Activated CD8-positive, alpha-beta memory T cell treated with anti-CD3 and anti-CD28 coated beads, Interleukin-2, amount 10 ng/mL, durations not matched to agents 7 days and 5 days (primary cell): ENCODE measurements at places on chromosomes 6 and 20. TPM values are rescaled to one million over a fixed set of nuclear protein-coding genes. Genes with fewer than 3 reads are reported as not detected.
A peak's percentile ranks its signal among the peaks of the same experiment; 100 is the strongest.

DNA sequence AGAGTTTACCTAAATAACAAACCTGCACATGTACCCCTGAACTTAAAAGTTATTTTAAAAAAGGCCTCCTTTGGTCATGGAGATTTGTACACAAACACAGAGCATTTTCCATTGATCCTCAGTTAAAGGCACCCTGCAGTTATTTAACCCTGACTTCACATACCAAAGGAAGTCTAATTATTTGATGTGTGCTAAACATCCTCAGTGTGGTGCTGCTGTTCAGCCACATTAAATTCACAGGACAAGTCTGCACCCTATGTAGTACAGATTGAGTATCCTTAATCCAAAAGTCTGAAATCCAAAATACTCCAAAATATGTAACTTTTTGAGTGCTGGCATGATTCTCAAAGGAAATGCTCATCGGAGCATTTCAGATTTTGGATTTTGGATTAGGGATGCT, 21.4 kb downstream of the KCNQ5 start:
- no peak for DNase-seq

Gene MOCS1
- not detected for total RNA-seq

Gene PPARD
- total RNA-seq, result 16.4 TPM

DNA sequence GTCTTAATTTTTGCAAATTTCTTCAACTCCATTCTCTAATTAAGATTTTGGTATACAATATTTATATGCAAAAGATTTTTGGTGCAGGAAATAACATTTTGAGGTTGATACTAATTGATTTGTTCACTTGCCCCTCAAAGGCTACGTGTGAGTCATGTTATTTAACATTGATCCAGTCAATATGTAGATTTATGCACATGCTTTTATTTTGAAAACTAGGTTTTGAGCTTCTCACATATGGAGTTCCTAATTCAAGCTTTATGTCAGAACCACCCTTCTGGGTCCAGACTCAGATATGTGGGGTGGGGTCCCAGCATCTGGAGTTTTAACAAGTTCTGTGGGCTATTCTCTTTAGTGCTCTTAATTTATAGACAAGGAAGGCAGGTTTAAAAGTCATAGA, 13.8 kb downstream of the UTRN start:
- no peak for DNase-seq

DNA sequence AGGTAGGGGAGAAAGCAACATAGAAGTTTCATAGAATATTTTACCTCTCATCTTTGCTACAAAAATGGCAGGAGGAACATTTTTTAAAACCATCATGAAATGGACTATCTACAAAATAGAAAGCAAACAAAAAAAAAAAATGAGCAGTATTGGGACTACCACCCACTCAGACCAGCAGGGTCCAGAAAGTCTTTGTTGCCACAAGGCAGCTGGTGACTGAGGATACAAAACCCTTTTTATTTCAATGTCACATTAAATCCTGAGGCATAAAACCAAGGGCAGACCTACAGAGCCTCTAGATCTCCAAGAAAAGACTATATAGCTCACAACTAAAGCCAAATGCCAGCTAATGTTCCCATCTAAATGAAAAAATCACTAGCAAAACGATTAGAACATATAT, 282.2 kb downstream of the PTPRK start:
- no peak for DNase-seq

- no peak for DNase-seq
These were observed 210.4 kb downstream of the ALDH8A1 start for GRCh38 chr6:134739299-134740026.

DNA sequence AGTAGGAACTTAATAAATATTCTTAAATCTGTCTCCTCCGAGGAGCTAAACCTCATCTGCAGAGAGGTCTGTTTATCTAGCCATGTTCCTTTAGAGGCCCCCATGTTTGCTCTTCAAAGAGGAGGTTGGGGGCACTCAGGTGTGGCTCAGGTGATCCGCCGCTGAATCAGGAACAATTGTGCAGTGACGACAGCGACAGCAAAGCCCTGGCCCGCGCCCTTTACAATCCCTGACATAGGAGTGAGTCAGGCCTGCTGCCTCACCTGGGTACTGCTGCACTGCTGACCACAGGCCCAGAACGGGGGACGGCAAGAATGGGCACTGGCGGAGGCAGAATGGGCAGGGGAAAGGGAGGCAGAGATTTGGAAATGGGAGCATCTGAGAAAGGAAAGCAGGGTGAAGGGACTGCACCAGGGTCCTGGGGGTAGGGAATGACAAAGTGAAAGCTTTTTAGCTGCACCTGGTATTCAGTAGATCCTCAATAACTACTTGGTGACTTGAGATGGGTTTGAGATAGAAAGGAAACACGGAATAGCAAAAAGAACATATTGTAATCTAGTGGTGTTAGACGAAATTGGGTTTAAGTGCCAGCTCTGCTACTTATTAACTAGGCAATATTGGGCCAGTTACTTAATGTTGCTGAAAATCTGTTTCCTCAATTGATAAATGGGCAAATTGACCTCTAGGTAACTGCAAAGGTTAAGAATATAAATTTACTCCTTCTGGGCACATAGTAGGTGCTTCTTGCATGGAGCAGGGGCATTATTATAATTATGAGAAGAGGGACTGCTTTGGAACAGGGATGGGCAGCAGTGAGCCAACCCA, 5.4 kb upstream of the IER3 start:
- DNase-seq, result no peak

DNA sequence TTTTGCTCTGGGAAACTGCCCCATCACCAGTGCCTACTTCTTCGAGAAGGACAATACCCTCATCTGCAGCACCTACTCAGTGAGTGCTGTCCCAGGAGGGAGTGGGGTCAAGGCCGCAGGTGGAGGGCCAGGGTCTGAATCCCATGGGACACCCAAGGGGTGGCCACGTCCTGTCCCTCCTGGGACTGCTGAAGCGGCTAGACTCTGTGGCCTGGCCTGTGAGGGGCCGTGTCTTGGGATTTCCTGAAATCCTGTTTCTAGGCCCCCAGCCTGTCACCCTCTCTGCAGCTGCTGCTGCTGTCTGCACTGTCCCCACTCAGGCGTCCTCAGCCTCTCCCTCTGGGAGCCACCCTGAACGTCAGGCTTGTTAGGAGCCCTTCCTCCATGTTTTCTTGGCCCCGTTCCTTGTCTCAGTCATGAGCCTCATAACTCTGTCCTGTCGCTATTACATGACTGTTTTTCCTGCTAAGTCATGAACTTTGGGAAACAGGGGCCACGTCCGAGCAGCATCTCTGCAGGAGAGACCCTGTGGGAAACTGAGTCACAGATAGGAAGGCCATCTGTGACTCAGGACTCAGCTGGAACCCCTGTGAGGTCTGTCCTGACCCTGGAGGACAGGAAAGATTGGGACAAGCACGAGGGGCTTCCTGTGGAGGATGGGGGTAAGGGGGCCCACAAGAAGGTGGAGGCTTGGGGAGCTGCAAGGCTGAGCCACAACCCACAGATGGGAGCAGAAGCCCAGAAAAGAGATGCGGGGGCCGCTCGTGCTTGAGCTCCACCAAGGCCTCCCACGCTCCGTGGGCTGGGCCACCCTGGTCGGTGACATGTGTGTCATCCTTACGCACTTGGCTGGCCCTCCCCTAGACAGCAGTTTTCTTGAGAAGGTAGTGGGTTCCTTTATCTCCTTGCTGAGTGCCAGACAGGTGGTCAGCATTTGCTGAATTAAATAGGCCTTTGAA, 49.9 kb downstream of the EFCAB8 start:
- no peak for DNase-seq

DNA sequence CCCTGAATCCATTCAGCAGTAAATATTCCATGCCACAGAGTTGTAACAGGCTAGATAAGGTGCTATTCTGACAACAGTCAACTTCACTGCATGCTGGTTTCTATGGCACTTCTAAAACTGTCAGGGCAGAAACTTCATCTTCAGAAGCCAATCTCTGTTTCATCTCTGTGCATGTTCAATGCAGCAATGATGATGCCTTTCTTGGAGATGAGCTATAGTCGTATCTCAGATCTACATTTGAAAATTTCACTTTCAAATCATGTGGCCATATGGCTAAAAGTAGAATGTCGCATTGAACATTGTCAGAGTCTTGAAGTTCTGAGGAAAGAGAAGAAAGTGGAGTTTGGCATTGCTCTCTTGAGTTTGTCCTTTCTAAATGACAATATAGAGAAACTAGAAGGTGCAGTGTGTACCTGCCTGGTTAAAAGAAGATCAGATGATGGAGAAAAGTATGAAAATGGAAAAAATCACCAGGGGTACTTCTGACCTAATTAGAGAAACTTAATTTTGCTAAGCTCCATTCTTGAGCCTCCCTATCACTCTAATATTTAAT, 49.0 kb upstream of the VSTM2L start:
- no peak for DNase-seq

Gene STX11
- 29.0 TPM for total RNA-seq

Gene ZNF341
- total RNA-seq, result 7.4 TPM

Gene ZBP1
- total RNA-seq, result 22.9 TPM

- peak; percentile 48 for DNase-seq
These were observed 546.6 kb downstream of the CD83 start for GRCh38 chr6:14664112-14664601.

- DNase-seq, result no peak
These were observed 663.9 kb downstream of the PRKN start for GRCh38 chr6:162063666-162064065.

- DNase-seq, result peak; percentile 66
These were observed 50.2 kb downstream of the HDAC2 start for GRCh38 chr6:113920663-113921267.

- DNase-seq, result no peak
These were observed 242.5 kb downstream of the TTLL2 start for GRCh38 chr6:167567142-167568033.

- DNase-seq, result no peak
These were observed 295.5 kb upstream of the FLRT3 start for GRCh38 chr20:14632906-14633305.

DNA sequence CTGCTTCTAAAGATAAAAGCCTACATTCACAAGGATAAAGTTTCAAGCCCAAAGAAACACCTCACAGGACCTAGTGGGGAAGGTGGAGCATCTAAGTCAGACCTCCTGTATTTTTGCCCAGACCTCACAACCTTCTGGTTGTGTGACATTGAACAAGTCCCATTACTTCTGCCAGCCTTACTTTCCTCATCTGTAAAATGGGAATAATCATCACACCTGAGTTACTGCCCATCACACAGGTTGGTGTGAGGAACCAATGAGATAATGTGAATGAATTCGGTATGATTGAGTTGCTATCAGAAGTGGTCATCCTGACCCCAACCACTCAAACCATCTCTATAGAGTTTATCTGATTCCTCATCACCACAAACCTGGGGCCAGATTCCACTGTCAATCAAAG, 11.1 kb upstream of the SLC22A23 start:
- DNase-seq, result no peak

DNA sequence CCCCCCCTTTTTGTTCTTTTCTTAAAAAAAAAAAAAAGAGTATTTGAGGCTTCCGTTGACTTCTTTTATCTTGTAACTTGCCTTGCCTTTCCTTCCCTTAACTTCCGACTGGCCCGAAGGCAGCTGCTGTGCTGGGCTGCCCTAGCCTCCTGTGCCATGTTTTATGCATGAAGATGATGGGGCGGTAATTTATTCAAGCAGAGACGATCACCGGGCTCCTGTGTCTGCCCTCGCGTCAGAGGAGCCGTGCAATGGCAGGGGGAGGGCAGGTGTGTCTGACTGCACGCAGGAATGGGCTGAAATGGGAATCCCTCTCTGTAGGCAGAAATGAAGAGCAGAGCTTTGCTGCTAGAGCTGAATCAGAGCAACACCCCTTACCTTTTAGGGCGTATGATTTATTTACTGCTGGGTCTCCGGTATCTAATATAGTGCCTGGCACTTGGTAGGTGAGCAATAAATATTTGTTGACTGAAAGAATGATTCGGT, 106.3 kb upstream of the RIPOR2 start:
- DNase-seq, result peak; percentile 64

GRCh38 chr6:170082067-170082466, 208.8 kb downstream of the DLL1 start:
- DNase-seq, result peak; percentile 29

Gene TTK
- 36.7 TPM for total RNA-seq

Gene ADGB
- total RNA-seq, result not detected

DNA sequence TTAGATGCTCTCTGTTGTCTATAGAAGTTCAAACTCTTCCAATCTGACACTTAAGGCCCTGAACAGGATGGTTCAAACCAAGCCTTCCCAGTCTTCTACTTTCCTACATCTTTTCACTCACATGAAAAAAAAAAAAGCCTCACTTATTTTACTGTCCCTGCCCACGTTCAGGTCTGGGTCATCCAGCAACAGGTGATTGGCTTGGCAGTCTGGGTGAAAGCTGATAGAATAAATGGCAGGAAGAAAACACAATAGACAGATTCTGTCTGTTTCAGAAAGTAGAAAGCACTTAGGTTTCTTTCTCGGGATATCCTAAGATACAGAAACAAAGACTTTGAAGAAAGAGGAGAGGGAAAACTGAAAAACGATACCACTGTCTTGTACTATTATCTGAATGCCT, 61.8 kb upstream of the HSF2 start:
- DNase-seq, result no peak

- no peak for DNase-seq
These were observed 328 bp downstream of the RRBP1 start for GRCh38 chr20:17681726-17682102.

DNA sequence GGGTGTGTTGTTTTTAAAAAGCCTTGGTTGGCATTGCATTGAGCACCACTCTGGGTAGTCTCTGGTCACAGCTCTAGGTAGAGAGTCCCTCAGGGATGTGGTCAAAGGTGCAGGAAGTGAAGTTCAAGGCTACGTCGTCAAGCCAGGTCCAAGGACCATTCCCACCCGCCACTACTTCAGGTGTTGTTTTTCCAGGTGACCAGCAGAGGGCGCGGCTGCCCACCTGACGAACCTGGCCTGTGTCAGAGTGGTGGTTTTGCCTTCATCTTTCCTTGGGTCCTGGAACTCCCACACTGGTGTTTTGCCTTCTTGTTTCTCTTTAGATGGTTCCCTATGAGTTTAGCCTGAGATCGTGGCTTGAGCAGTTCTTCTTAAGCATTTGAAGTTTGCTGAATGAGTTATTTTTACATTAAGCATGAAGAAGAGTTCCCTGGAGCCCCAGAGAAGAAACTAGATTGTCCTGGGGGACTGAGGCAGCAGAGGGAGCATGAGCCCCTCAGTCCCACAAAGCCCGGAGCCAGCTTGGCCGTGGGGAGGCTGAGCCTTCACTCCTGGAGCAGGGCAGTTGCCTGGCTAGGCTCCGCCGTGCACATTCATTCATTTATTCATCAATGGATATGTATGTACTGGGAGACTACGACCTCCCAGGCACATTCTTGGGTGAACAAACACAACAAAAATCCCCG, 5.6 kb upstream of the PHACTR3 start:
- peak; percentile 56 for DNase-seq

Gene F13A1
- total RNA-seq, result not detected

Gene ZNF184
- 12.9 TPM for total RNA-seq

Gene ZC3H12D
- total RNA-seq, result 37.5 TPM
